ENCODE measurements at places on chromosomes 5 and 9. TPM values are rescaled to one million over a fixed set of nuclear protein-coding genes. Genes with fewer than 3 reads are reported as not detected.

Gene HTR4
- total RNA-seq: not detected

Gene FOXD4L3
- 0.14 TPM for total RNA-seq

Gene TLX3
- total RNA-seq: not detected

DNA sequence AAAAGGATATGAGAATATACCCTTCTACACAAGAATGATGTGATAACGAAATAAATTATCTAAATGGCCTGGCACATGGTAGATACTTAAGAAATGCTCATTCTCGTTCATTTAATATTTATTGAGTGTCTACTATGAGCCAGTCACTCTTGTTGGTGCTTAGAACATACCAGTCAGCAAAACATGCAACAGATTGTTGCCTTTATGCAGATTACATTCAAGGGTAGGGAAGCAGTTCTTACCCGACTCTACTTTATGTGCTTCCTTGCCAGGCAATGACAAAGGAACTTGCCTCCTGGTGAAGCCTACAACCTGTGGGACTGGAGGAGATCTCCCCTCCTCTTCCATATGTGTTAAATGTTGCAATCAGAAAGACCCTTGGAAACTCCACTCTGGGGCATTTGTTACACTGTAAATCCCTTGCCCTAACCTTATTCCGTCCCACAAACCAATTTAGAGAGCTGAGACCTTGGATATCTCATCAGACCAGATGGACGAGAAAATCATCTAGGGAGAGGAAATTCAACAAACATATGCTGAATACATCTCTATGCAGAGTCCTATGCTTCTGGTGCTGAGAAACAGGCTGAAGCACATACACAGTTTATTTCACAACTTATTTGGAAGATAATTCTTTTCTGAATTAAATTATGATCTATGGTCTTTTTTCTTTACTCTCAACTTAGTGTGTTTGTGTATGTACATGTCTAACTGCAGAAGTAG lies 128.1 kb upstream of the TRIM32 start:
- no peak overlapping the region for H3K4me3 ChIP-seq
- no peaks in the 10 kb centered on the region for H3K27me3 ChIP-seq
- H3K27ac ChIP-seq: no peak overlapping the region

DNA sequence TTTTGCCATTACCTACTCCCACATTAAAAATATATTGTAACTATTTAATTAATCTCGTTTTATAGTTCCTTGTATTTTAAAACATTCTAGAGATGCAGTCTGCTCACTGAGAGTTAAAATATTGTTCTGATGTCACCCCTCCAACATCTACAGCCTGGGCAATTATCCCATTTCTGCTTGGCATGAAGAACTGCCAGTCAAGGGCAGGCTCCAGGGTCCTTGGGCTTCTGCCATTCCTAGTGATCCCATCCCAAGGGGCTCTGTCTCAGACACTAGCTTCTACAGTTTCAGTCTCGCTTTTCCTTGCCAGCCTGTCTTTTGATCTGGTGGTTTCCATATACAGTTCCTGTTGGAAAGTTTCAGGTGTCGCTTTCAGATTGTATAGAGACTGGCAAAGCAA lies 287.2 kb downstream of the TMEM232 start:
- no peak for DNase-seq
- H3K4me1 ChIP-seq: no peaks in the 10 kb centered on the region
- no peak overlapping the region for H3K4me3 ChIP-seq
- no peaks in the 10 kb centered on the region for H3K27me3 ChIP-seq
